ENCODE measurements at places on chromosomes 5 and 9. TPM values are rescaled to one million over a fixed set of nuclear protein-coding genes. Genes with fewer than 3 reads are reported as not detected.

DNA sequence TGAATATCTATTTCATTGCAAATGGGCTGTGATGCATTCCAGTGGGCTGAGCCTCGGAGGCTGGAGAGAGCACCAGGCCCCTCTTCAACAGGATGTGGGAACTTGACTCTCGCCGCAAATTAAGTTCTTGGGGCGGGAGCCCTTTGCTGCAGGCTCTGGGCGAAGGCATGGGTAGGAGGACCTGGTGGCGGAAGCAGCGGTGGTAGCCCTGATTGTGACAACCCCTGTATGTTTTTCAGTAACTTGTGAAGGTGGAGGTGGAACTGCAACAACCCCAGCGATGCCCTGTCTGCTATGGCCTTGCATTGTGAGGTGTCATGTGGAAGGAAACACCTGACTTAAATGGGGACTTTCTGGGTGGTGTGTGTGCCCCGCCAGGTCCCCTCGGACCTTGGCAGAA, 9.4 kb downstream of the FYB1 start:
- no peak for DNase-seq

DNA sequence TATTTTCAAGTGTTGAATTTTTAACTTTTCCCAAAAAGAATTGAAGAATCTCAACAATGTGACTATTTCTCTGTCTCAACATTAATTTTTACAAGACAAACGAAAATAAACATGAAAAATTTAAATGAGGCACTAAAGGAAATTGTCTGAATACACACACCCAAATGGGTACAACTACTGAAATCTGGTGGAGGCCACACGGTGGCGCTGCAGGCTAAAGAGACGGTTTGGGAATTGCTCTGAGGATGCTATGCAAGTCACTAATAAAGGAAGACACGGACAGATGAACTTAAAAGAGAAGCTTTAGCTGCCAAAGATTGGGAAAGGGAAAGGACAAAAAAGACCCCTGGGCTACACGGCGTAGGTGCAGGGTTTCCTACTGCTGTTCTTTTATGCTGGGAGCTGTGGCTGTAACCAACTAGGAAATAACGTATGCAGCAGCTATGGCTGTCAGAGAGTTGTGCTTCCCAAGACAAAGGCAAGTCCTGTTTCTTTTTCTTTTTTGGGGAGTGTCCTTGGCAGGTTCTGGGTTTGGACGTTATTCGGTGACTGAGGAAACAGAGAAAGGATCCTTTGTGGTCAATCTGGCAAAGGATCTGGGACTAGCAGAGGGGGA, at the start of gene PCDHB10:
Gene PCDHB10, plus strand, starts transcription at position 244 of the 616 bp plus-strand sequence. Its CDS starts 200 bp downstream, at position 444.
- no peak for DNase-seq

GRCh38 chr9:98903961-98904411, 39.7 kb upstream of the COL15A1 start:
- DNase-seq: no peak

DNA sequence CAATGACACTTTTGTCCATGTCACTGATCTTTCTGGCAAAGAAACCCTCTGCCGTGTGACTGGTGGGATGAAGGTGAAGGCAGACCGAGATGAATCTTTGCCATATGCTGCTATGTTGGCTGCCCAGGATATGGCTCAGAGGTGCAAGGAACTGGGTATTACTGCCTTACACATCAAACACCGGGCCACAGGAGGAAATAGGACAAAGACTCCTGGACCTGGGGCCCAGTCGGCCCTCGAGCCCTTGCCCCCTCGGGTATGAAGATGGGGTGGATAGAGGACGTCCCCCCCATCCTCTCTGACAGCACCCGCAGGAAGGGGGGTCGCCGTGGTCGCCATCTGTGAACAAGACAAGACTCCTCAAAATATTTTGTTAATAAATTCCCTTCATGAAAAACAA, 12.0 kb downstream of the SEMA6A start:
- DNase-seq: no peak

DNA sequence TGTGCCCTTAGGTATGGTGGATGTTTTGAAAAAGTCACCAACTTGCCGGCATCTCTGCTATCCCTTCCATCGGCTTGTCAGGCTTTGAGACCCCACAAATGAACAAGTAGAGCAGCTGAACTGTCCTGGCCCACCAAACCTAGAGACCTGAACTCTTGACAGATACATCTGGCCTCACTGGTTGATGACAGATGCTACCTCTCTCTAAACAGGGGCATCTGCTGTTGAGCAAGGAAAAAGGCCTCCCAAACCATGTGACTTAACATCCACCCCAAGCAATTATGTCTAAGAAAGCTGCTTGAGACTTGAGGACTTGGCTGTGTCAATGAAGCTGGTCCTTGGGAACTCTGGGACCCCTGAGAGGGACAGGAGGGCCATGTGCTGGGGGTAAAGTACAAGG, 2.3 kb downstream of the CCNI2 start:
- no peak for DNase-seq

- DNase-seq: no peak
Observed at GRCh38 chr5:107223066-107223465, 447.7 kb downstream of the EFNA5 start.

GRCh38 chr5:90134892-90135291, 274.7 kb downstream of the CETN3 start:
- DNase-seq: peak; percentile 86

- no peak for DNase-seq
Observed at GRCh38 chr5:60492958-60493357, 207.0 kb downstream of the DEPDC1B start.

DNA sequence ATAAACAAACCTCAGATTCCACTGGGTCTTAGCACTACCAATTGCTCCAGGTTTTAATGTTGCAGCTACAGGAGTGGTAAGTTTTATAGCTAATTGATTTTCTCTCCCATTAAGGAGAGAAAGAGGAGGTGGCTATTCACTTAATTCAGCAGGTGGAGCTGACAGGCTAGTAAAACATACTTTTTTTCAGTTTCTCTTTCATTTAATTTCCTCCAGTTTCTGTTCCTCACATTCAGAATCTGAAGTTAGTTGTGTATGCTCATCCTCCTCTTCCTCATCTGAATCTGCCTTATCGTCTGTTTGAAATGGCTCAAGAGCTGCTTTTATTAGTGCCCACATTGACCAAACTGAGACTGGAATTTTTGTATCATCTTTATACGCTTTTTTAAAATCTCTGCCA, 98.0 kb downstream of the PLPPR1 start:
- no peak for DNase-seq

- no peak for DNase-seq
Observed at GRCh38 chr5:11477786-11478185, 426.5 kb downstream of the CTNND2 start.

GRCh38 chr5:141557681-141558136, 61.1 kb downstream of the DIAPH1 start:
- peak; percentile 98 for DNase-seq

DNA sequence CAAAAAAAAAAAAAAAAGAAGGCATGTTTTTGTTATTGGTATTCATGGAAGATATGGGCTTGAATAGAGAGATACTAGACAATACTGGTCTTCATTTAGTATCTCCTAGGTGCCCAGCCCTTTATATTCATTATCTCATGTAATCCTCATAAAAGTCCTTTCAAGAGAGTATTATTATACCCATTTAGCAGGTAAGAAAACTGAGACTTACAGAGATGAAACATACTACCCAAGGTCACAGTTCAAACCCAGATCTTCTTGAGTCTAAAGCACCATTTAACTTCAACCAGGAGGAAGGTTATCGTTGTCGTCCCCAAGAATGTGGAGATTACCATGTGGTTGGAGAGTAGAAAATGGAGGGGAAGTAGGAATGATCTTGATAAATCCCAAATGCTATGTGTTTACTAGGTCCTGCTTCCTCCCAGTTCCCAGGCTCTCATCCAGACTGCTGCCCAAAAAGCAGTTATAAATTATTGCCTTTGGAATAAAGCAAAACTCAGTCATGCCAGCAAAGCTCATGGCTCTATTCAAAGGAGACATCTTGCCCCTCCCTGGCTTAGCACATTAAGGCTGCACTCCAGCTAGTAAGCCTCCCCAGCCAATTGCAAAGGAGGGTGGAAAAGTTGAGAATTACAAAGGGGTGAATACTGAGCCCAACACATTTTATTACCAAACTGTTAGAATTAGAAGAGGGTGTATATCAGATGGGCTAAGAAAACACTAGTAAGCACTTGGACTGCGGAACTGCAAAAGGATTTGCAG, 163.9 kb downstream of the PIK3R1 start:
- DNase-seq: peak; percentile 52

- no peak for DNase-seq
Observed at GRCh38 chr9:79617395-79617794, 45.6 kb downstream of the TLE4 start.

GRCh38 chr5:171965745-171966144, 40.7 kb downstream of the FBXW11 start:
- DNase-seq: no peak

- DNase-seq: no peak
Observed at GRCh38 chr5:172858511-172858989, 24.5 kb downstream of the ERGIC1 start.

DNA sequence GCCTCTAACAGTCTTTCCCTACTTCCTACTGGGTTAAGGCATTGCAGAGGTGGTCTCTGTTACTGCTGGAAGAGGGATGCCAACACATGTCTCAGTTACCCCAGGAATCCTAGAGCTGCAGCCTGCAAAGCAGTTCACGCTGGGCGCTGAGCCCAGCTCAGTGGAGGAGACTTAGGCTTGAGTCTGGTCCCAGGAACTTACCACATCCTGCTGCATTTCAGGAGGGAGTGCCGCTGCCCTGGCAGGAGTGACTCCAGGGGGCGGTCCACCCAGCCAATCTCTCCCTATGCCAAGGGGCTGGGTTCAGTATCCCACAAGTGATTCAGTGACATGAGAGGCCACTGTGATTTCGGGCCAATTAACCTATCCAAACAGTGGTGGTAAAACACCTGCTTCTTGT, 7.6 kb downstream of the TTC16 start:
- DNase-seq: no peak

- DNase-seq: no peak
Observed at GRCh38 chr9:118595719-118596305, 773.4 kb downstream of the BRINP1 start.

DNA sequence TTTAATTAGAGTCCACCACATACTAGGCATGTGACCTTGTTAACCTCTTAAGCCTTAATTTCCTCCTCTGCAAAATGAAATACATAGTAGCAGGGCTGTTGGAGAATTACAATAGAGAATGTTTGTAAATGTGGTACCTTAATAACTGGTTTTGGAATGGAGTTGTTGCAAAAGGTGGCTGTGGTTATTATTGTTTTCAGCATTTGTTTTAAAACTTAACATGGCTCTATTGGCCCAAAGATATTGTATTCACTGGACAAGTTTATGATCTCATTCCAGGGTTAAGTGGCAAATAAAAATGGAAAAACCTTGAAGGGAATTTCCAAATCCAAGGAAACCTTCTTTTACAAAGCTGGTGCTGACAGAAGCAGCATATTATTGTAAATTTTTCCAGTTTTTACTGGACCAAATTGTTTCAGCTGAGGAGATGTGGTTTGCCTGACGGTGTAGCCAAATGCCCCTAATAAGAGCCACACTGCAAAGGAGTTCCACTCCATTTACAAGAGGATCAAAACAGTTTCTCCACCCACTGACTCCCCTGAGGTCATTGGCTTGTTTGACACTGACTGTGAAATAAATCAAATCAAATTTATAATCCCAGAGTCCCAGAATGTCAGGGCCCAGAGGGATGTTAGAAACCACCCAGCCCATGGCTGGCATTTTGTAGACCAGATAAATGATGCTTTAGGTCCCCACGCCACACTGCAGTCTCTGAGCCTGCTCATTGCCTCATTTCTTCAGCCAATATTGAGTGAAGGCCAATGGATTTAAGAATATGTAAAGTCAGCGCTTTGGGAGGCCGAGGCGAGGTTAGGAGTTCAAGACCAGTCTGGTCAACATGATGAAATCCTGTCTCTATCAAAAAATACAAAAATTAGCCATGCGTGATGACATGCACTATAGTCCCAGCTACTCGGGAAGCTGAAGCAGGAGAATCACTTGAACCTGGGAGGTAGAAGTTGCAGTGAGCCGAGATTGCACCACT, 45.2 kb downstream of the ADRA1B start:
- no peak for DNase-seq

DNA sequence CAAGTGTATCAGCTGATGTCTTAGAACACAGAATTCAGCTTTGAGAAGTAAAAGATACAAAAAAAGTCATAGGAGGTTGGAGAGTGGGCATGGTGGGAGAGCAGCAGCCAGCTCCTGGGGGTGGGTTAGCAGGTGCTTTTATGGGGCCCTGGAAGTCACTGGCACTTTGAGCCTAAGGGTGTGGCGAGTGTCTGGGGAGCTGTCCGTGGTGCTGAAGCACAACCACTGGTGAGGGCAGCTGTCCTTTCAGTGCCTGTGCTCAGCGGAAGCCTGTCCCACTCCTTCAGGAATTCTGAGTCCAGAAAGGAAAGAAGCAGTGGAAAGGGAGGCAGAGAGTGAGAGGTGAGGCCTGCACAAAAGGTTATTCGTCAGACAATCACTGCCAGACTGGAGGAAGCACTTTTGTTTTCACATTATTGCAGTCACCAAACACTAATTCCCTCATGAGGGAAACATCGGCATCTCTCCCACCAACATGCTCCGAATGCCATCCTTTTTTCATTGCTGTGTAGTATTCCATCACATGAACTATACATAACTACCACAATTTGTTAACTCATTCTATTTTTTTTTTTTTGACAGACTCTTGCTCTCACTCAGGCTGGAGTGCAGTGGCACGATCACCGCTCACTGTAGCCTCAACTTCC, 59.4 kb upstream of the RAPGEF1 start:
- DNase-seq: no peak

ANGPTL2 gene
- total RNA-seq: 37.8 TPM

OGN gene
- 1.2 TPM for total RNA-seq

SLC12A2 gene
- 89.2 TPM for total RNA-seq

KCNN2 gene
- total RNA-seq: 1.2 TPM

DAB2 gene
- 23.0 TPM for total RNA-seq

AK8 gene
- 2.1 TPM for total RNA-seq

JAKMIP2 gene
- total RNA-seq: 0.23 TPM

CCL27 gene
- total RNA-seq: 235 TPM

IQGAP2 gene
- total RNA-seq: 10.9 TPM

MSX2 gene
- 7.9 TPM for total RNA-seq

CD74 gene
- 500 TPM for total RNA-seq

C9orf153 gene
- total RNA-seq: 0.63 TPM

ANXA1 gene
- total RNA-seq: 284 TPM

MTREX gene
- total RNA-seq: 62.4 TPM

All from lower leg skin (tissue), 4 donors.